CD8-positive, alpha-beta memory T cell (primary cell): ENCODE measurements at places on chromosomes 3 and 15.

GRCh38 chr15:37138591-37139215 is 38.4 kb upstream of the MEIS2 start:
- no peaks in the 10 kb centered on the region for H3K27me3 ChIP-seq
- no peak for DNase-seq
- no peaks in the 10 kb centered on the region for H3K36me3 ChIP-seq

GRCh38 chr3:149475451-149476060 is 1.1 kb downstream of the TM4SF4 start:
- no peaks in the 10 kb centered on the region for H3K27me3 ChIP-seq
- DNase-seq = no peak
- H3K4me1 ChIP-seq = no peaks in the 10 kb centered on the region
- H3K4me3 ChIP-seq = no peak overlapping the region
- no peaks in the 10 kb centered on the region for H3K36me3 ChIP-seq
- no peak overlapping the region for H3K27ac ChIP-seq

- no peak overlapping the region for H3K4me3 ChIP-seq
- DNase-seq = no peak
- no peaks in the 10 kb centered on the region for H3K4me1 ChIP-seq
- no peak overlapping the region for H3K27ac ChIP-seq
- H3K36me3 ChIP-seq = peaks cover 62% of the 10 kb centered on the region
- no peaks in the 10 kb centered on the region for H3K27me3 ChIP-seq
Measured at GRCh38 chr3:122536632-122537001, 21.9 kb upstream of the KPNA1 start.

DNA sequence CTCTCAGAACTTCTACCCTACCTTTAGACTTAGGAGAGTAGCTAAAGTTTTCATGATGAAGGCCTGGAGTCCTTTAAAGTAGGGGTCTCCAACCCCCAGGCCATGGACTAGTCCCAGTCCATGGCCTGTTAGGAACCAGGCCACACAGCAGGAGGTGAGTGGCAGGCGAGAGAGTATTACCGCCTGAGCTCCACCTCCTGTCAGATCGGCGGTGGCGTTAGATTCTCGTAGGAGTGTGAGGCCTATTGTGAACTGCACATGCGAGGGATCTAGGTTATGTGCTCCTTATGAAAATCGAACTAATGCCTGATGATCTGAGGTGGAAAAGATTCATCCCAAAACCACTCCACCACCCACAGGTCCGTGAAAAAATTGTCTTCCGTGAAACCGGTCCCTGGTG is 18.3 kb upstream of the CACNA2D3 start:
- H3K36me3 ChIP-seq = no peaks in the 10 kb centered on the region
- DNase-seq = no peak
- H3K27ac ChIP-seq = no peak overlapping the region
- no peak overlapping the region for H3K4me3 ChIP-seq

GRCh38 chr15:62066663-62067447 is at the start of gene C2CD4A:
Gene C2CD4A, plus strand, starts transcription at chr15:62066977. Its CDS starts 637 bp downstream, at chr15:62067614.
- no peak within 1 kb of the TSS for H3K27ac ChIP-seq
- H3K4me3 ChIP-seq = peak within 1 kb of the TSS; percentile 55
- H3K4me1 ChIP-seq = peaks cover 8% of the 10 kb centered on the region
- peak; percentile 51 for DNase-seq
- H3K36me3 ChIP-seq = no peaks in the 10 kb centered on the region

DNA sequence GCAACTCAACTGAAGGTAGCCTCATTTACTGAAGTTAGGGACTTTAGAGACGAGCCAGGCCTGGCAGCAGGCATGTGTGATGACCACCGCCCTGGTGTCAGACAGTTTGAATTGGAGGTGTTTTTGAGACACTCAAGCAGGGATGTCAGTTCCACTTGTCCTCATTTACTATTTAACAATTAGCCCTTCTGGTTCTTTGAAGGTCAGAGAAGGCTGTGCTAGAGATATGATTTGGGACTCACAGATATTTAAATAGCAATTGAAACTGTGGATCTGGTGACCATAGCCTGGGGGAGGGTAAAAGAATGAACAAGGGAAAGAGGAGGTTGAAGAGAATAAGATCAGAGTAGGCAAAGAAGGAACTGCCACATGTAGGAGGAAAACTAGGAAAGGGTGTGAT is 74.6 kb downstream of the REC114 start:
- DNase-seq = no peak
- H3K27ac ChIP-seq = no peak overlapping the region
- H3K27me3 ChIP-seq = no peaks in the 10 kb centered on the region

DNA sequence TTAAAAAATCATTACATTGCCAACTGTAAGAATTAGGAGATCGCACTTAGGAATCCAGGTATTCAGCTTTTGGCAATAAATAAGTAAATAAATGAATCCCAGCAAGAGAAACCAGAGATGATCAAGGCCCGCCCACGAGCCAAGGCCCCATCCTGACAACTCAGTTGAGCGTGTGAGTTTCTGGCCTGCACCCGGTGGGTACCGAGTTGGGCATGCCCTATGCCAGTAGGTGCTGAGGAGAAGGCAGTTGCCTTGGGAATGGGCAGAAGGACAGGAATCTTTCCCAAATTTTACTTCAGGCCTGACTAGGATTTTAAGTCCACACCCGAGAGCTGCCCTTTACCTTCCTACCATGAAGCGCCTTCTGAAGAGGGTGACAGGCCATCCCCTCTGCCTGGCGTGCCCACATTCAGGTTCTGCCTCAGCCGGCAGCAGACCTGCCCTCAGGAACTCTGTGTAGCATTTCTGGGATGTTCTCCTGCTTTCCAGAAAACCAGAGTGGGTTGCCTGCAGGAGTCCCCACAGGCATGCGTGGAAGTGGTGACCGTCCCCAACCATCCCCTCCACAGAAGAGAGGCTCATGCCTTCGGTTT is 99.3 kb upstream of the ALDH1A3 start:
- H3K27me3 ChIP-seq = no peaks in the 10 kb centered on the region
- H3K36me3 ChIP-seq = no peaks in the 10 kb centered on the region
- DNase-seq = no peak

- H3K4me1 ChIP-seq = peaks cover 17% of the 10 kb centered on the region
- H3K27ac ChIP-seq = no peak overlapping the region
- no peak for DNase-seq
- no peaks in the 10 kb centered on the region for H3K27me3 ChIP-seq
- no peaks in the 10 kb centered on the region for H3K36me3 ChIP-seq
Measured at GRCh38 chr15:95446854-95447253, 883.6 kb upstream of the NR2F2 start.

DNA sequence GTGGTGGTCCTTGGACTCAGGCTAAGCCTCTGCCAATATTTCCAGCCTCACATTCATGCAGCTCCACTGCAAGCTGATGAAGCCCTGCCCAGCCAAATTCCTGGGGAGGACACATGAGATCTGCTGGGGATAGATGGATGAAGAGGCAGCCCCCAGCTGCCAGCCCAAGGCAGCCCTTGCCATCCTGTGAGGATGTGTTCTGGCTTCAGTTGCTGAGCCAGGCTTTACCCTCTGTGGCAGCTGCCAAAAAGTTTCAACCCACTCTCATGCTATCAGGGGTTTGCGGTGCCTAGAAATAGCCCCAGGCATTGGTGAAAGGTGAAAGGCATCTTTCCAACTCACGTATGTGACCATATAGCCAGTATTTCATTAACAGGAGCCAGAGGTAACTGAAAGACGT is 37.6 kb downstream of the C2CD4A start:
- H3K4me3 ChIP-seq = no peak overlapping the region
- no peak for DNase-seq
- H3K27me3 ChIP-seq = no peaks in the 10 kb centered on the region
- no peaks in the 10 kb centered on the region for H3K4me1 ChIP-seq
- H3K27ac ChIP-seq = no peak overlapping the region
